ENCODE measurements at places on chromosomes 4 and X.

- no peak for DNase-seq
These were observed 73.9 kb upstream of the C4orf50 start for GRCh38 chr4:6092131-6092530.

DNA sequence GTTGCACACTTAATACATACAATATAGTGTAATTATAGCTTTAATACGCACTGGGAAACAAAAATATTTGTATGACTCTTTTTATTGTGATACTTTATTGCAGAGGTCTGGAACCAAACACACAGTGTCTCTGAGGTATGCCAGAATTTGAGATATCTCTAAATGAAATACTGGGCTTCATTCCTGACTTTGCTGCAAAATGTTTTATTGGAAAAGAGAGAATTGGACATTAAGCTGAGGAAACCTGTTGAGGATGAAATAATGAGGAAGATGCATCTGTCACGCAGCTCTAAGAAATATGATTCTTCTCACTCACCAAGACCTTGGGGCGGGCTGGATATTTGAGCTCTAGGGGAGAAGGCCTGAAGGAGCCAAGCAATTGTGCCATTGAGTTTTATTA lies 242.1 kb downstream of the CPE start:
- no peak for DNase-seq

- DNase-seq: no peak
These were observed 58.4 kb upstream of the CBR4 start for GRCh38 chr4:169068423-169068822.

DNA sequence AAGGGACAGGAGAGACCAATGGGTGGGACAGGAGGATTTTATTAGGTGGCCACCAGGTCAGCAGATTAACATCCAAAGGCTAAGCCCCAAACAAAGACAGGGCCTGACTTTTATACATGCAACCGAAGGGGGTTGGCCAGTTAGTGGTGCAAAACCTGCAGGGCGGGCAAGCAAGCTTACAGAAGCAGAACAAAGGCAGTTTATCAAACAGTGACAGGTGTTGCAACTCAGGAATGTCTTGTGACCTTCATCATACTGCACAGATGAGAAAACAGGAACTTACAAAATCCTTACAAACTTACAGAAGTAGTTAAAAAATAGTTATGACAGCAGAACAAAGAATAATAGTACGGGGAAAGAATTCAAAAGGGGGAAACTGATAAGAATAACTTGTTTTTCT lies 708.1 kb downstream of the GLUD2 start:
- peak; percentile 31 for DNase-seq

DNA sequence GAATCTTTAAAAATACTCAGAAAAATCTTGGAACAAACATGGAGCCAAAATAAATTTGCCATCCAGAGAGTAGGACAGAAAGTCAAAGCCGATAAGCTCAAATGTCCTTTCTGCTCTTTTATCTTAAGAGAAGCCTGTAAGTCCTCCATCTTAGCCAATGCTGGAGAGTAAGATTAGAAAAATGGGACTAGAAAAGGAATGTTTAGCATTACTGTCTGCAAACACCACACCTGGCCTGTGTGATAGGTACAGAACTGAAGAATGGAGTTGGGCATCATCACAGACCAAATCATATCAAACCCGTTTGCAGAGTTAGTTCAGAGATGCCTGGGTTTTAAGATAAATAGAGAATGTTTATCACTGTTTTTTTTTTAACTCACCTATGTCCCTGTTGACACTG lies 10.5 kb upstream of the SLC39A8 start:
- DNase-seq: no peak

DNA sequence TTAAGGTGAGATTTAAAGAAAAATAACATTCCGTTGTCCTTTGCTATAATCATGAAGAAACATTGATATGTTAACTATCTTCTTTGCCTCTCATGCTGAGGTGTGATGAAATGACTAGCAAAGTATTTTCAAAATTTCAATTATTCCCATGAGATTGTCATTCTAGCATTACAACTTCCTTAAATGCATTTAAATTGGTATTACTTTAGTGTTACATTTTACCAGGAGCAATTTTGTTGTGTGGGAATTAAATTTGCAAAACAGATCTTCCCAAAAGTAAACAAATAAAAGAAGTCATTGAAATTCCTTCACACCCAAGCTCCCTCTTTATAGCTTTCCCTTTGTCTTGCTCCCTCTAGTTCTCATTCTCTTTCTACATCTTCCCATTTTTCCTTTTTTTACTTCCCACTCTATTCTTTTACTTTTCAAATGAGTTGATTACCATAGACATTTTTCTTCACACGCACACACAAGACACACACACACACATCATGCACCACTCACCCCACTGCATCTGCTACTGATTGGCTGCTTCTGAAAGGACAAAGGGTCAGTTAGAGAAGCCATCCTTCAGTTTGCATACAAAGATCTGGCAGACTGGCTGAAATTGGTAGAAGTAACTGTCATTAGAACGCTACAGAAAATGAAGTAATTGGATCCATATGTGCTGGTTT lies 10.0 kb upstream of the APELA start:
- no peak for DNase-seq

DNA sequence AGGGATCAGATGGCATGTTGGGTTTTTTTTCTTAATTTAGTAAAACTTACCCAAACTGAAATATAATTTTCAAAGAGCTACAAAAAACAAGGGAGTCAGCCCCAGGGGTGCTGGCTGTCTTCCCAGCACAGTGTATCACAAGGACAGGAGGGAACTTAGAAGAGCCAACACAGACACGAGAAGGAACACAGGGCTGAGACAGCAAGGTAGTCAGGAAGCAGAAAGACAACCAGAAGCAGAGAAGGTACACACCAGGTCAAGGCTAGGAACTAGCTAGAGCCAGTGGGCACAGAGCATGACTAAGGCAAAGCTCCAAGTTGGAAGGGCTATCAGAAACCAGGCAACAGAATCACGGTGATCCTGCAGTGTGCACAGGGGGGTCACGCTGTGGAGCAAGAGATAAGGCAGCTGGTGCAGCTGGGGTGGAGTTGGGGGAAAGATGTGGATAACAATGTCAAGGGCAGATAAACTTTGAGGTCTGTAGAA lies 168.7 kb downstream of the NR3C2 start:
- no peak for DNase-seq

GRCh38 chr4:152064282-152064681 lies 303.5 kb upstream of the GATB start:
- DNase-seq: no peak

- DNase-seq: no peak
These were observed 1.0 kb downstream of the IDUA start for GRCh38 chr4:987624-988513.
